Transverse colon (tissue), 4 donors: ENCODE measurements at places on chromosomes 16 and 17.
A peak's percentile ranks its signal among the peaks of the same experiment; 100 is the strongest.

- H3K27ac ChIP-seq: peak overlapping the region; percentile 4
- peak; percentile 93 for DNase-seq
- H3K27me3 ChIP-seq: no peaks in the 10 kb centered on the region
- peaks cover 37% of the 10 kb centered on the region for H3K4me1 ChIP-seq
- no peak overlapping the region for H3K4me3 ChIP-seq
- no peaks in the 10 kb centered on the region for H3K36me3 ChIP-seq
These were observed 238.7 kb upstream of the CIBAR2 start for GRCh38 chr16:85350973-85351372.

- H3K4me3 ChIP-seq: peak within 1 kb of the TSS; percentile 73
- H3K27ac ChIP-seq: peak within 1 kb of the TSS; percentile 96
- no peaks in the 10 kb centered on the region for H3K27me3 ChIP-seq
- no peaks in the 10 kb centered on the region for H3K36me3 ChIP-seq
These were observed at the start of gene TRIM47 for GRCh38 chr17:75878174-75878998. Gene TRIM47, minus strand, starts transcription at chr17:75878581. Its CDS starts 33 bp downstream, at chr17:75878548.

DNA sequence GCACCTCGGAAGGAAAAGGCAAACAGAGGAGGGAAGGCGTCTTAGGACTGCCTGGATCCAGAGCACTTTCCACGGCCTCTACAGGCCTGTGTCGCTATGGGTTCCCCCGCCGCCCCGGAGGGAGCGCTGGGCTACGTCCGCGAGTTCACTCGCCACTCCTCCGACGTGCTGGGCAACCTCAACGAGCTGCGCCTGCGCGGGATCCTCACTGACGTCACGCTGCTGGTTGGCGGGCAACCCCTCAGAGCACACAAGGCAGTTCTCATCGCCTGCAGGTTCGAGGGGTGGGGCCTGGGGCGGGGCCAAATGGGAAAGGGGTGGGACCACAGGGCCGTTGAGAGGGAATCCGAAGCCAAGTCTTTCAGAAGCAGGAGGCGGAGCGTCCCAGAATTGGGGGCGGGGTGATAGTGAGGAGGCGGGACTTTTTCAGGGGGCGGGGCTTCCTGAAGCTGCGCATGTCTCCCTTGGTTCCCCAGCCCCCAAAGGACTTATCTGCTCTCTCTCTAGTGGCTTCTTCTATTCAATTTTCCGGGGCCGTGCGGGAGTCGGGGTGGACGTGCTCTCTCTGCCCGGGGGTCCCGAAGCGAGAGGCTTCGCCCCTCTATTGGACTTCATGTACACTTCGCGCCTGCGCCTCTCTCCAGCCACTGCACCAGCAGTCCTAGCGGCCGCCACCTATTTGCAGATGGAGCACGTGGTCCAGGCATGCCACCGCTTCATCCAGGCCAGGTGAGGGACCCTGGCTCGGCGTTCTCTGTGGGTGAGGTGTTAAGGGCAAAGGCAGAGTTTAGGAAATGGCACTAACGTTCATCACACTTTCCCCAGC lies 939 bp downstream of the BCL6B start:
- H3K4me3 ChIP-seq: peak overlapping the region; percentile 21
- peaks cover 12% of the 10 kb centered on the region for H3K27me3 ChIP-seq
- peak; percentile 96 for DNase-seq
- no peaks in the 10 kb centered on the region for H3K36me3 ChIP-seq

GRCh38 chr17:57490890-57491289 lies 234.6 kb downstream of the MSI2 start:
- no peaks in the 10 kb centered on the region for H3K27me3 ChIP-seq
- no peaks in the 10 kb centered on the region for H3K4me1 ChIP-seq
- H3K27ac ChIP-seq: no peak overlapping the region
- H3K4me3 ChIP-seq: no peak overlapping the region

- no peaks in the 10 kb centered on the region for H3K27me3 ChIP-seq
- H3K27ac ChIP-seq: no peak overlapping the region
- no peaks in the 10 kb centered on the region for H3K4me1 ChIP-seq
- no peak overlapping the region for H3K4me3 ChIP-seq
- H3K36me3 ChIP-seq: no peaks in the 10 kb centered on the region
These were observed 9.7 kb downstream of the CTCF start for GRCh38 chr16:67571981-67572431.
